AG09309 (cell line): ENCODE measurements at places on chromosomes 5 and 9.

DNA sequence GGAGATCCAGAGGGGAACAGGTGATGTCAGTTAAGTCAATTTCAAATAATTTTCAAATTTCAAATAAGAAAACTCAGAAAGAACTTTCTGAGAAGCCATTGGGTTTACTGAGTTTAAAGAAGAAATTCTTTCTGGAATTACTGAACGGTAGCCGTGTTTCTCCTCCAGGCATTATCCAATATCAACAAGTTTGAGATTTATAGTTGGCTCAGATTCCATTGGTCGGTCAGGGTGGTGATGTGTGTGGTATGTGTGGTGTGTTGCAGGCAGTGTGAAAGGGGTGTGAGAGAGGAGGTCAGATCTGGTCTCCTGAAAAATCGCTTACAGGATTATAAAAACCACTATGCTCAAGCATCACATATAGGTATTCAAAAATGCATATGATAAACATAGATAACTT, 60.1 kb downstream of the PDE4D start:
- DNase-seq: no peak

DNA sequence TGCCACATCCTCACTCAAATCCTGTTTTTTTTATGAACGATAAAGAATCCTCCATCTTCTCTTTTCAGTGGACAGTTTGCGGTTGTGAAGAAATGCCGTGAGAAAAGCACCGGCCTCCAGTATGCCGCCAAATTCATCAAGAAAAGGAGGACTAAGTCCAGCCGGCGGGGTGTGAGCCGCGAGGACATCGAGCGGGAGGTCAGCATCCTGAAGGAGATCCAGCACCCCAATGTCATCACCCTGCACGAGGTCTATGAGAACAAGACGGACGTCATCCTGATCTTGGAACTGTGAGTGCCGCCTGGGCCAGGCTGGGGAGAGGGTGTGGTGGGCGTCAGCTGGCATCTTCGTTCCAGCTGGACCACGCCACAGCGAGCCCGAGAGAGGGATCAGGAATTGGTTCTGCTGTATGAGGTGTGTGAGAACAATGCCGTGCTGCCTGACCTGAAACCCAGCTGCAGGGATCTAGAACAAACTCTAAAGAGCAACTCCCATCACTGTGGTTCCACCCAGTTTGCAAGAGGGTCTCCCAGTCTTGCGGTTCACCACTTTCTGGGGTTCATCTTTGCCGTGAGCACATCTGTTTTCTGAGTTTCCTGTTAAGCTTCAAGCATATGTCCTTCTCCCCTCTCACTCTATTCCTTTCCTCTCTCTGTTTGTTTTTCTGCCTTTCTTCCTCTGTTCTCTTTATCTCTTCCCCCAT, 107.4 kb downstream of the DAPK1 start:
- DNase-seq: no peak

GRCh38 chr5:138938526-138938925, 63.4 kb upstream of the LRRTM2 start:
- no peak for DNase-seq

GRCh38 chr9:38062498-38063362, 6.3 kb downstream of the SHB start:
- DNase-seq: no peak

GRCh38 chr9:135230817-135231520, 143.5 kb downstream of the OLFM1 start:
- DNase-seq: no peak

DNA sequence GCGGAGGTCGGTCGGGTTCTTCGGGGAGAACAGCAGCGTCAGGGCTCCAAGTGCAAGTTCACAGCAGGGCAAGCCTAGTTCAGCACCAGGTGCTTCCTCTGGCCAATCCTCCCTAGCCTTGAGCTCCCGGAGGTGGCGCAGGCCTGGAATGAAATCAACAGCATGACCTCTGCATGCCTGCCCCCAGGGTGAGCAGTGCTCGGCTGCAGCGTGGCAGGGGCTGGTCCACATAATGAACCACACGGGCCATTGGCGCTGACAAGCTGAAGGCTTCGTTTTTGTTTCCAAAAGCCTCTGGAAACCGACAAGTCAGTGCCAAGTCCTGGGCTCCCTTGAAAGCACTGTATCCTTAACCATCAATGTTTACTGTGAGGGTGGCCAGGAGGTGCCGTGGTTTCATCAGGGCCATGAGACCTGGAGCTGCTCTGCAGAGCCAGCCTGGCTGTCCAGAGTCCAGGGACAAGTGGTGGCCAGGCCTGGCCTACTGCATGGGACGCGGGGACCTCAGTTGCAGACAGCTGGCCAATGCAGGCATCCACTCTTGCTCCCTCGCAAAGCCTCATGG, 2.1 kb upstream of the INPP5E start:
- DNase-seq: no peak

DNA sequence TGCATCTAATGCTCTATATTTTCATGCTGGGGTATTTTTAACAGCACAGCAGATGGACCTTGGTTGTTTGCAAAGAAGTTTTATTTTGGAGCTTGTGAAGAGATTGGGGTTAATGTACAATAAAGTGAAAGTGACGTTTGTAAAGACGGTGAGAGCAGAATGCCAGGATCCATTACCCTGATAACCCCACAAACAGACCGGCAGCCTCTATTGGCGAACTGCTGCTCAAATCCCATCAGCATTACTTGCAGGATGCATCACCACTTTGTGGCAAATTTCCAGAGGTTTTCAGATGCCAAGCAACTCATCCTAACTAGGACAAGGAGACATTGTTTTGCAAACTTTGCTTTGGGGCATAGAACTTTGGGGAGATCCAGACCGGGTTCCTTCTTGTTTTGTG, 383.3 kb upstream of the ZNF462 start:
- no peak for DNase-seq

DNA sequence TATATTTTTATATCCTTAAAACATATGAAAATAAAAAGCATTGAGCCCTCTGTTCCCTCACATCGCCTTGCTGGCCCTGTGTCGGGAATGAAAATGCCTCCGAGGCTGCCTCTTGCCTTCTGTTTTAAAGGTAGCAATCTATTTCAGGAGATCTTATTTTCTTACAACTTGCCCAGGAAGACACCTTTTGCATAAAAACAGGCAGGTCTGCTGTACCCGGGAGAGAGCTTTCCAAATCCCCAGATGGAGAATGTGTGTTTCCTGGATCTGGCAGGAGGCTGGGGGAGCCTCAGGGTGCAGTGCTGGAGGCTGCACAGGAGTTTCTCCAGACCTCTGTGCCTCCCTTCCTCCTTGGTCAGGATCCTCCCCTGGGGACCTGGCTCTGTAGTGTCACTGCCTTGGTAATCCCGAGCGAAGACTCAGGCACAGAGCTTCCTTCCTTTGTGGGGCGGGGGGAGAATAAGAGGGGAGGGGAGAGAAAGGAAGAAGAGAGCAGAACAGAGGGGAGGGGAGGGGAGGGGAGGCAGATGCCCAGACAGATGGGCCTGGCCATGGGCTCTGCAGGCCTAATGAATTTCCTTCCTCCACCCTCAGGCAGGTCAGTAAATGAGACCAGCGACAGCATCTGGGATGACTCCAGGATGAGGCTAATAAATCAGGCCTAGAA, 104.0 kb upstream of the BOD1 start:
- DNase-seq: no peak

- DNase-seq: peak; percentile 67
These were observed 38.9 kb downstream of the PRRC2B start for GRCh38 chr9:131432597-131433301.

DNA sequence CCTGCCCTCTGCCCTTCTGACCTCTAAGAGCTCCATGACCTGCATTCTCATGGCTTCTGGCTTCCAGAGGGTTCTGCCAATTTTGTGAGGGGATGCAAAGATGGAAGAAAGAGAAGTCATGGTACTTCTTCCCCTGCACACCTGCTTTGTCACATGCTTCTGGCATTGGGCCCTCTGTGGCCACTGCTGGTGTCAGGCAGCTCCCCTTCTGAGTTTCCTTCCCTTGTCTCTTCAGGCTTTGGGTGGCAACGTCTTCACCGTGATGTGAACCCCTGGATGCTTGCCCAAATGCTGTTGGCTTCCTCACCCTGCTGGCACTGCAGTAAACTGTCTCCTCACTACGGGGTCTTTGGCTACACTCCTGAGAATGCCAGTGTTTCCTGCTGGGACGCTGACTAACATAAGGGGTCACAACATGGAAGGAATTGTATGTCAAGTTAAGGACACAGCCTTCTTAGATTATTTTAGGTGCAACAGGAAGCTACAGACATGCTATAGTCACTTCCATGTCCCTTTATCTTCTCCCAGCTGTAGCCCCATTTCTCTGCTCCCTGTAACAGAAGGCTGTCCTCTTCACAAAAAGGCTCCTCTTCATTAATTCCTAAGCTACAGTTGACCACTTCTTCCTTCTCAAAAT, 8.9 kb upstream of the CLINT1 start:
- DNase-seq: no peak

DNA sequence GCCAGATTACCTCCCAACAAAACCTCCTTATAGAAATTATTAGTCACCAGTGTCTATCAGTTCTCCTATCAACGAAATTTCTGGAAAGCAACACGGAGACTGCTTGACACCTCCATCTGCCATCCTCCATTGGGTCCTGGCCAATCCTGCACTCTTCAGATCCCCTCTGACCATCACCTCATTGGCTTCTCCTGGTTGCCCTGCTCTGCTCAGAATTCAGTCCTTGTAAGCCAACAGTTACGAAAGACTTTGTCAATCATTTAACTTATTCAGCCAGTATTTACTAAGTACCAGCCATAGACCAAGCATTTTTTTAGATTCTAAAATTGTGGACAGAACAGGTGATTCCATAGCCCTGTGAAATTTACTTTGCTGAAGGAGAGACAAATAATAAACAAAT, 228.5 kb downstream of the MARCHF11 start:
- DNase-seq: no peak

GRCh38 chr5:159564031-159564430, 233.7 kb upstream of the IL12B start:
- no peak for DNase-seq

DNA sequence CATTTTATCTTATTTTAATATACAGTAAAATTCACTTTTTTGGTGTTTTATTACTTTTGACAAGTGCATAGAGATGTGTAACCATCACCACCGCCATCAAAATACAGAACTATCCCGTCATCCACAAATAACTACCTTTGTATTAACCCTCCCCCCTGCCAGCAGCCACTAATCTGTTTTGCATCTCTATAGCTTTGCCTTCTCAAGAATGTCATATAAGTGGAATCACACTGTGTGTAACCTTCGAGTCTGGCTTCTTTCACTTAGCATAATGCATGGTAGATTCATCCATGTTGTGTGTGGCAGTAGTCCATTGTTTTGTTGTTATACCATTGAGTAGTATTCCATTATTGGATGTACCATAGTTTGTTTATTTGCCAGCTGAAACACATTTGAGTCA, 98.8 kb downstream of the BOD1 start:
- no peak for DNase-seq

DNA sequence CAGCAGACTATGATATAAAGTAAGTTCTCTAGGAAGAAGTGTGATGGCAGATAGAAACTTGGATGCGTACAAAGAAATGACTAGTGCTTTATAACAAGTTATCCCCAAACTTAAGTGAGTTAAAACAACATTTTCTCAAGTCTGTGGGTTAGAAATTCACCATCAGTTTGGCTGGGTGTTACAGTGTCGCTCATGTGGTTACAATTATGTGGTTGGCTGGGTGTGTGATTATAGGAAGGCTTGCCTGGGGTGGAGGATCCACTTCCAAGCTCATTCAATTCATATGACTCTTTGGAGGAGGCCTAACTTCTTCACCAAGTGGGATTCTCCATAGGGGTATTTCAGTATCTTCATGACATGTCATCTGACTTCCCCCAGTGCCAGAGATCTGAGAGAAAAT, 10.3 kb upstream of the C9orf40 start:
- no peak for DNase-seq

- peak; percentile 75 for DNase-seq
These were observed 50.3 kb upstream of the PSD2 start for GRCh38 chr5:139745132-139745799.

DNA sequence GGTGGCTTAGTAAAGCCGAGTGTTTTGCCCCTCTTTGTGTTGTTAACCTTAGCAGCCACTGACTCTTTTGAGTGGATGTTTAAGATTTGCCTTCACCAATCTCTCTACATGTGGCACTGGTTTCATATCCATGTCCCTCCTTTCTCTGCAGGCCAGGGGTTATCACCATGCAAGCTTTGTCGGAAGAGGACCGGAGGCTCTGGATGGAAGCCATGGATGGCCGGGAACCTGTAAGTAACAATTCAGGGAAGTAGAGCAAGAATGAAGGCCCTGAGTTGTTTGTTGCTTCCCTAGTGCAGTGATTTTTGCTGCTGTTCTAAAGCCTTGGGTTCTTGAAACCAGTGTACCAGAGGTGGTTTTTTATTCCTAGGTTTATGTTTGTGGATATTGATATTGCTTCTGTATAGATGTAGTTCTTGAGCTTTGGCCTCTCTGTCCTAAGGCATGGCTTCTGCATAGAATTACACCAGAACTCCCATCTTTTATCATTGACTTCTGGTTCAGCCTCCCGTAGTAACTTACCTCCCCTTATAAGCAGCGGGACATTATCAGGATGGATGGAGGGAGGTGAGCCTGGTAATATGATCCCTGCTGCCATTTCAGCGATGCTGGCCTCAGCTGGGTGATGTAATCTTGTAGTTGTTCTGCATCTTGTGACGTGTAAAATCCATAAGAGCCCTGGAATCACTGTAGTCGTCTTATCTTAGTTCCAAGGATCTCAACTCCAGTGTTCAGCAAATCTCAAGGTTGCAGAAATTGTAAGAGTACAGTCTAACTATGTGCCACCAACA, 161.9 kb downstream of the ARHGAP26 start:
- no peak for DNase-seq

- DNase-seq: no peak
These were observed 394.6 kb downstream of the PSAT1 start for GRCh38 chr9:78691542-78691941.

DNA sequence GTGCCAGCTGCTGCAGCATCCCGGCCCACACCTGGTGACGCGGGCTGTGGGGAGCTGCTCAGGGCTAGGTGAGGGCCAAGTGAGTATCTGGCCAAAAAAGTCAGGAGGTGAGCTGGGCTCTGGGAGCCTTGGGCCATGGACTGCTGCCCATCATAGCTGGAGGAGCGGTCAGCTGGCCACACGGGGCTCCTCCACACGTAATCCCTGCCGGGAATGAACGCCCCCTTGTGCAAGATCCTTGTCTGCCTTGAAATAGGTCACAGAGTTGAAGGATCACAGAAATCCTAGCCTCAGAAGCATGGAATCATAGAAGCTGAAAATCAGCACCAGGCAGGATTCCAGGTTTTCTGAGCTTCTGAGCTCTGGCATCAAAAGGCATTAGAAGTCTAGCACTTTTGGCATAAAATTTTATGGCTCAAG, 16.8 kb upstream of the COL27A1 start:
- DNase-seq: no peak
